Cortex of kidney (tissue), 1 donor: ENCODE measurements at places on chromosomes 6 and 20.

DNA sequence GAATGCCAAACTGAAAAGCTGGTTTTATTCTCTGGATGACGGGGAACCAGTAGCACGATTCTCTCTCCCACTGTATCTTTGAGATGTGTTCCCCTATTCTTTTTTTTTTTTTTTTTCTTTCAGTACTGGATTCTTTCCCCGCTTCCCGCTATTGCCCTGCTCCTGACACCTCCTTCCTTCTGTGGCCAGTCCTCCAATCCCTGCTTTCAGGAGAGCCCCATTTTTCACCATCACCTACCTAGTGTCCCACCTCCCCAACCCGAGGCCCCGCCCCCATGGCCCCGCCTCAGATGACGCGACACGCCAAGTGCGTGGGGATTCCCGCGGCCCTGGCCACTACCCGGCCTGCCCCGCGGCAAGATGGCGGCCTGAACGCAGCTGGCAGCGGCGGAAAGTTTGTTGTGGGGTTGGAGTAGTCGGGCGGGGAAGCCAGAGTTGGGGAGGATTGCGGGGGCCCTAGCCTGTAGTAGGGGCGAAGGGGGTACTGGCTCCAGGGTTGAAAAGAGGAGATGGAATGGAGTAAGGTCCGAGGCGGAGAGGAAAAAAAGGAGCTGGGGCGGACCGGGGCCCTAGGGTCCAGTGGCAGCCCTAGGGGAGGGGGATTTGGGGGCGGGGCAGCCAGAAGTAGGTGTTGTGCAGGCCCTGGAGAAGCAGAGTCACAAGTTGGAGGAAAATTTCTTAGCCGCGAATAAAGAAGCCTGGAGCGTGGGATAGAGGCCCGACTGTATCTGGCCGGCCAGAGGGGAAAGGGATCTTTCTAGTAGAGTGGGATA is at the start of gene TJAP1:
Gene TJAP1 (plus strand): TSS at position 336 of the 773 bp plus-strand sequence. CDS start 21,432 bp downstream, outside the sequence.
- DNase-seq, result no peak

GRCh38 chr20:32079655-32080109 is 27.6 kb downstream of the HCK start:
- DNase-seq, result no peak

DNA sequence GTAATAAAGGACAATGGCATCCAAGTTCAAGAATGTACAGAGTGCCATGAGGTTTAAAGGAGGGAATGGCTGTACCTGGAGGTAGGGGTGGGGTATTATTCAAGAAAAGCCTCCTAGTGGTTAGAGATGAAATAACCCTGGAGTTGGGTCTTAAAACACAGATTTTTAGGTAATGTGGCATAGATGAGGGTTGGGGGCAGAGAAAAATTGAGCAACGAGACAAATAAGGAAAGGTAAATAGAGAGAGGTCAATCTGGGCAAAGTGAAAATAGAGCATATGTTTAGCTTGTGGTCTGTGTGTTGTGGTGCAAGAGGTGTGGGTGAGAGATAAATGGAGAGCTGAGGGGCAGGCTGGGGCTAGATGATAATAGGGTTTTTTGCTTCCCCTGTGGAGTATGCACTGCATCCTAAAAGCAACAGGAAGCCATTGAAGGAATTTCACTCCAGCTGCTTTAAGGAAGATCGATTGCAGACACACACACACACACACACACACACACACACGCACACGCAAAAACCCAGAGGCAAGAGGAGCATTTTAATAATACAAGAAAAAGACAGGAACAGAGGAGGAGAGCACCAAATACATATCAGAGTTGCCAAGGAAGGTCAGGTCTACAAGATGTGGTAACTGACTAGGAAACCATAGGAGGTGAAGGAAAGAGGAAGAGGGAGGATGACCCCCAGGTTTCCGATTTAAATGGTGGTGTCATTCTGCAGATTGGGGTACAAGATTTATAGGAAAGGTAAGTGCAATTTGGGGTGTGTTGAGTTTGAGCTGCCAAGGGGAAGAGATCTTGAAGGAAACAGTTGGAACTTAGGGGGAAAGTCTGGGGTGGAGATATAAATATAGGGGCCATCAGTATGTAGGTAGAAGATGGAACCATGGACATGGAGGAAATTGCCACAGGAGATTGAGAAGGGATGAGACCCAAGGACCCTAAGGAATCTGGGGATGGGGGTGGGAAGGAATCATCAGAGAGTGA is 31.3 kb upstream of the ADGRF1 start:
- DNase-seq, result no peak

GRCh38 chr20:45857114-45857881 is at the start of the genes ACOT8 and ZSWIM3:
Gene ACOT8, minus strand, starts transcription at chr20:45857392. Its CDS starts 77 bp downstream, at chr20:45857315.
Gene ZSWIM3, plus strand, starts transcription at chr20:45857614. Its CDS starts 212 bp downstream, at chr20:45857826.
- no peak for DNase-seq

GRCh38 chr6:131182991-131183425 is 47.7 kb downstream of the AKAP7 start:
- no peak for DNase-seq

DNA sequence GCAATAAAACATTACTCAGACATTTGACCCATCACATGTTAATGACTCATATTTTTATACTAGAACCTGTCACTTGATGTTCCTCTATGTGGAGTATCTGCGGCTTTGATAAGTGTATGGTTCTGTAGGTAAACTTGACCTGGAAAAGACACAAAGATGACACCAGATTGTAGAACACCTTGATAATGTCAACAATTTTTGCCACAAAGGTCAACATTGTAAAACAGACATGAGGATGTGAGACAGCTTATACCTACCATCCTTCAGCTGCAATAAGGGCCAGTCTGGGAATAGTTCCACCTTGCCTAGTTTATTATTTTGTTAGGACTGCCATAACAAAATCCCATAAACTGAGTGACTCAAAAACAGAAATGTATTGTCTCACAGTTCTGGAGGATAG is 202.4 kb downstream of the LMBRD1 start:
- DNase-seq, result no peak

GRCh38 chr6:2344319-2344905 is 99.0 kb upstream of the GMDS start:
- no peak for DNase-seq

GRCh38 chr6:4809999-4810918 is 34.1 kb downstream of the CDYL start:
- DNase-seq, result no peak
